Stimulated activated CD4-positive, alpha-beta T cell treated with anti-CD3 and anti-CD28 coated beads, TNF-alpha, amount 100 ng/mL, for 48 hours (primary cell): ENCODE measurements at places on chromosomes 16 and 17.

DNA sequence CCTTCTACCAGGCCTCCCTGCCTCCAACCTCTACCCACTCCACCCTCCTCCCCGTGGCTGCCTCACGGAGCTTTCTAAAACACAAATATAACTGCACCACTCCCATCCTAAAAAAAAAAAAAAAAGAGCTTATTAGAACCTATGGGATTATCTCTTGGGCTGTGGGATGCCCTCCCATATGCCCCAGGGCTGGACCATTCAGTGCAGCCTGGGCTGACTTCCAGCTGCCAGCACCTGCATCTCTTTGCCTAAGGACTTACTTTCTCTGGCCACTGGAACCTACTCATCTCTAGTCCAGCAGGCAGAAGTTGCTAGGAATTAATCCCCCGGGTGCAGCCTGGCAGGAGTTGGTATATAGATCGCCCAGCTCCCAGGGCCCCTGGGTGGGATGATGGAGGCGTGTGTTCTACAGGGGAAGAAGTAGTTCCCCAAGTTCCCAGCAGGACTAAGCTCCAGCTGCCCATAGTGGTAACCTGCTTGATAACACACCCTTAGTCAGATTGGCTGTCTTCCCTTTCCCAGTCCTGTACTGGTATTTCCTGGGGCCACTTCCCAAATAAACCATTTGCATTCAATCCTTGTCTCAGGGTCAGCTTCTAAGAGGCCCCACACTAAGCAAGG lies 10.3 kb downstream of the MPP3 start:
- no peak for DNase-seq

DNA sequence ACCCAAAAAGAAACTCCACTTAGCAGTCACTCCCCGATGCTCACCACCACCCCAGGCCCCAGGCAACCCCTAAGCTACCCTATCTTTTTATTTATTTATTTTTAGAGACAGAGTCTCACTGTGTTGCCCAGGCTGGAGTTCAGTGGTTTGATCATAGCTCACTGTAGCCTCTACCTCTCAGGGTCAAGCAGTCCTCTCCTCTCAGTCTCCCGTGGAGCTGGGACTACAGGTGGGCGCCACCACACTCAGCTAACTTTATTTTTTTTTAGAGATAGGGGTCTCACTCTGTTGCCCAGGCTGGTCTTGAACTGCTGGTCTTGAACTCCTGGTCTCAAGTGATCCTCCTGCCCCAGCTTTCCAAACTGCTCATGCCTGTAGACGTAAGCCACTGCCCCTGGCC lies 14.7 kb upstream of the GLIS2 start:
- DNase-seq = no peak

DNA sequence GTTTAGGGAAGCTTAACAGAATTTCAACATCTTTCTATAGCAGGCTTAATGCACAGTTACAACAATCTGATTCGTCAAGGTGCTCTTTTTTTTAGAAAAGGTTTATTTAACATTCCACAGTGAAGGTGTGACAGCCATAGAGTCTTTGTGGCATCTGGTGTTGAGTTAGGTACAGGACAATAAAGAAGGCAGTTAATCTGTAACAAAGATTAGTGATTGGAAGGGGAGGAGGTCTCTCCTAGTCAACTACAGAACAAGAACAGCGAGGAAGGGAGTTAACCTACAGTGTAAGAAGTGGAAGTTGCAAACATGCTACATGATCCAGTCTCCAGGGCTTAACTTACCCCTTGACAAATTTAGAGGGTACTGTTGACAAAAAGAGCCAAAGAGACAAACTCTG lies 3.0 kb upstream of the ZDHHC7 start:
- DNase-seq = no peak

DNA sequence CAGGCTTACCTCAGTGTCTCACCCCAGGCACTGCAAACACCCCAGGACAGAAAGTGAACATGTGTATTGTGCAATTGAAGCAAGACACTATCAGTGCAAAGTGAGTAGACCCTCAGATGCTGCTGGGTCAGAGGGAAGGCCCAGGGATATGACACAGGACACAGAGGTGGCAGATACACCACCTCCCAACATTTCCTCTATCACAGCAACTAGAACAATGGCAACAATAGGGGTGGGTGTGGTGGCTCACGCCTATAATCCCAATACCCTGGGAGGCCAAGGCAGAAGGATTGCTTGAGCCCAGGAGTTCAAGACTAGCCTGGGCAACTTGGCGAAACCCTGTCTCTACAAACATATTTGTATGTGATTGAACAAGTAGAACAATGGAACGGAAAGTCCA lies 22.5 kb downstream of the MILR1 start:
- no peak for DNase-seq

- no peak for DNase-seq
Observed at GRCh38 chr17:74356646-74357465, 4.8 kb downstream of the BTBD17 start.

DNA sequence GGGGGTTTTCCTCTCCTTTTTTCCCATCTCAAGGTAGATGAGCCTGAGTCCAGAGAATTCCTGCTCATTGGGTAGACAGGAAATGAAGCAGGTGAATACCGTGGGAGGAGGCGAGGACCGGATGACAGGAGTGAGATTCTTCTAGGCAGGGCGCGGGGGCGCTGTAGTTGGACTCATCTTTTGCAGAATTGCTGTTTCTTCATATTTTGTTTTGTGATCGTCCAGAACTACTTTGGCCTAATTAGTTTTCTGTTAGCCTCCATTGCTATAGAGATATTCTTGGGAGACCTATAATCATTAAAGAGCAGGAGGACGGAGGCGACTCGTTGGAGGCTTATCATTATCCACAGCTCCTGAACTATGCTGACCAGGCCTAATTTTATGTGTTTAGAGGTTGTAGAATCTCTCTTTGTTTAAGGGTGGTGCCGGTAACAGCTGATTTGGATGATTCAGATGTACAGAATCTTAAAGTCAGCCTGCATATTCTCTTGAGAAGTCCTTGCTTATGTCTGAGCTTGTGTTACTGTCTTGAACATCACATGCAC lies 650 bp downstream of the ATP6V0A1 start:
- no peak for DNase-seq

- DNase-seq = no peak
Observed at GRCh38 chr16:25553711-25554436, 137.9 kb upstream of the HS3ST4 start.

GRCh38 chr17:72804949-72805707 lies 287.4 kb downstream of the SLC39A11 start:
- DNase-seq = no peak
